Bronchial smooth muscle cell (primary cell): ENCODE measurements at places on chromosomes 7 and 10. TPM values are rescaled to one million over a fixed set of nuclear protein-coding genes. Genes with fewer than 3 reads are reported as not detected.

Gene CAV1
- total RNA-seq = 273 and 450 TPM in 2 replicates

Gene POMZP3
- 3.0 and 5.2 TPM in 2 replicates for total RNA-seq

Gene SEC24C
- 51.4 and 52.0 TPM in 2 replicates for total RNA-seq

Gene OR2F1
- total RNA-seq = not detected in 2 replicates

Gene FBXO24
- 0.43 and 0.47 TPM in 2 replicates for total RNA-seq
